Activated T-helper 1 cell treated with anti-CD3 and anti-CD28 coated beads, Interleukin-12 subunit alpha, Interleukin-12 subunit beta, Interleukin-2, Interleukin-4 antibody, amounts not matched to agents 30 ng/mL and 10 ng/mL and 1 ng/mL, durations not matched to agents 14 hours and 24 hours and 36 hours (primary cell): ENCODE measurements at places on chromosomes 5 and 9. TPM values are rescaled to one million over a fixed set of nuclear protein-coding genes. Genes with fewer than 3 reads are reported as not detected.

GRCh38 chr5:10448754-10449360 is 7.2 kb downstream of the ROPN1L start:
- H3K27me3 ChIP-seq, result no peaks in the 10 kb centered on the region
- no peak overlapping the region for H3K4me3 ChIP-seq
- H3K27ac ChIP-seq, result no peak overlapping the region
- DNase-seq, result no peak
- peaks cover 8% of the 10 kb centered on the region for H3K36me3 ChIP-seq
- peaks cover 23% of the 10 kb centered on the region for H3K4me1 ChIP-seq

The CDX1 gene
- not detected in 2 replicates for total RNA-seq

DNA sequence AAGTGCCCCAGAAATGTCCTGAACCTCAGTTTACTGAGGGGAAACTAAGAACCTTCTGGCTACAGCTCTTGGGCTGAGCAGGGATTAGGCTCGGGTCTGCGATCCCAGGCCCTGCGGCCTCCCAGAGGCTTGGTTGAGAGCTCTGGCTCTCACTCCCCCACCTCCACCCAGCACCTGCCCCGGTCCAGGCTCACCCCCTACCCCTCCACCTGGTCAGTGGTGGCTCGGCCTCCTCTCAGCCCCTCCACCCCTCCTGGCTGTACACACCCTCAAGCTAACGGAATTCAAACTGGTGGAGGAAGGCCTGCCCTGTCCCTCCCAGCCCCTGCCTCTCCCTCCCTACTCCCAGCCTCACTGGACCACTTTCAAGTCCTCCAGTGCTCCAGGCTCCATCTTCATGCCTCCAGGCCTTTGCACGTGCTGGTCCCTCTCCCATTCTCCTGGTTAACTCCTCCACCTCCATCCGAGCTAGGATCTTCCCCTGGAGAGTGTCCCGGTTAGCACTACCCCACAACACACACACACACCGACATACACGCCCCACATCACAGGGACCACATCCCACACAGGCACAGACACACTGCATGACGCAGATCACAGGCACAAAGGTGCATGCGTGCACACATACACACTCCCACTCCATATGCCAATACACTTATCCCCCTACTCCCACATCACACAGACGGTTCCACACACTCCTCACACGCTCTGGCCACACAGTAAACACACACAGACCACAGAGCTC is 130.9 kb downstream of the C9orf50 start:
- peak; percentile 48 for DNase-seq
- peaks cover 53% of the 10 kb centered on the region for H3K4me1 ChIP-seq
- peaks cover 33% of the 10 kb centered on the region for H3K36me3 ChIP-seq
- H3K27me3 ChIP-seq, result peaks cover 3% of the 10 kb centered on the region
- peak overlapping the region; percentile 97 for H3K4me3 ChIP-seq

The PCDHGB6 gene
- 0.12 and 0.18 TPM in 2 replicates for total RNA-seq

DNA sequence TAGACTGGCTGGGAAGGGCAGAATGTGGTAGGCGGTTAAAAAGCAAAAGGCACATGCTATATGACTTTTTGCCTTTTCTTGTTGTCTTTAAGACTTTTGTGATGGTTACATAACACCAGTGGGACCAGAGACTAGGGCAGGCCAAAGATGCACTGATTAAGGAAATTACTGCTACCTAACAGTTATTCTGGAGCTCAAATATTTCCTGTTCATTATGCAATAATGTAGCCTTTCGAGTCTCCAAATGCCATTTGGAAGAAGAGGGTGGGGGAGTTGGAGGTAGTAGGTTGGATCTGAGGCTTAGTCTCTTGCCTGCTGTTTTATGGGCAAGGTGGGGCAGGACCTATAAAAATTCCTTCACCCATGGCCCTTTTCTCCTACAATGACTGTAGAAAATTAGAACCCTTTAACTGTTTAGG is 51.7 kb downstream of the SH3GL2 start:
- no peaks in the 10 kb centered on the region for H3K4me1 ChIP-seq
- H3K27me3 ChIP-seq, result no peaks in the 10 kb centered on the region
- H3K4me3 ChIP-seq, result no peak overlapping the region
- no peaks in the 10 kb centered on the region for H3K36me3 ChIP-seq
- H3K27ac ChIP-seq, result no peak overlapping the region
- DNase-seq, result no peak

GRCh38 chr9:5789489-5789888 is 43.4 kb downstream of the ERMP1 start:
- H3K27me3 ChIP-seq, result no peaks in the 10 kb centered on the region
- no peak for DNase-seq
- H3K27ac ChIP-seq, result peak overlapping the region; percentile 22
- H3K4me1 ChIP-seq, result peaks cover 71% of the 10 kb centered on the region
- H3K36me3 ChIP-seq, result peaks cover 83% of the 10 kb centered on the region

The DMRT1 gene
- total RNA-seq, result not detected in 2 replicates

DNA sequence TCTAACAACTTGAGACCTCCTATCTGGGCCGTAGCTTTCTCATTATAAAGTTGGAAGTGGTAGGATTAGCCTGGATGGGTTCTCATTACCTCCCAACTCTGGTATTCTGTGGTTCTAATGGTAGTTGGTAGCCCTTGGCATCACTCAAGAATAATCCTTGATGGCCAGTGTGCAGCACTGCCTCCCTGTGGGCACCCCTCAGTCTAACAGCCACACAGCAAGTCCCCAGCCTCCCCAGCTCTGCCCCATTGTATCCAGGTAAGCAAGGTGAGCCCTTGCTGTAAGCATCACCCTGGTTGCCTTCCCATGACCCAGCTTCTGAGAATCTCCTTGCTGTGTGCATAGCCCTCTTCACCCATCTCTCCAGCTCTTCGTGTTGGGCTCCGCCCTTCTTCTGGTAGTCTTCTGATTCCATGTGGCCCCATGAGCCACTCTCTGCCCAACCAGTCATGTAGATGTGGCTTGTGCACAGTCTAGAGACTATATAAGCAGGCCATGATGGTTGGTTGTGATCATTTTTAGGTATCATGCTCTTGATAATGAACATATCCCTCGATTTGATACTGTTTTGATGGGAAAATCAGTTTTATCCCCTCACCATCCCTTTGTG is 57.6 kb upstream of the GRHPR start:
- no peaks in the 10 kb centered on the region for H3K27me3 ChIP-seq
- DNase-seq, result no peak
- no peaks in the 10 kb centered on the region for H3K36me3 ChIP-seq

The KIF12 gene
- total RNA-seq, result not detected in 2 replicates

The SPAAR gene
- not detected in 2 replicates for total RNA-seq

The ANKRD34B gene
- not detected in 2 replicates for total RNA-seq

The GARNL3 gene
- 1.5 and 2.0 TPM in 2 replicates for total RNA-seq

- H3K36me3 ChIP-seq, result no peaks in the 10 kb centered on the region
- H3K27me3 ChIP-seq, result peaks cover 2% of the 10 kb centered on the region
- no peak overlapping the region for H3K27ac ChIP-seq
- H3K4me1 ChIP-seq, result no peaks in the 10 kb centered on the region
- no peak overlapping the region for H3K4me3 ChIP-seq
These were observed 14.1 kb upstream of the NUP214 start for GRCh38 chr9:131111186-131111853.

DNA sequence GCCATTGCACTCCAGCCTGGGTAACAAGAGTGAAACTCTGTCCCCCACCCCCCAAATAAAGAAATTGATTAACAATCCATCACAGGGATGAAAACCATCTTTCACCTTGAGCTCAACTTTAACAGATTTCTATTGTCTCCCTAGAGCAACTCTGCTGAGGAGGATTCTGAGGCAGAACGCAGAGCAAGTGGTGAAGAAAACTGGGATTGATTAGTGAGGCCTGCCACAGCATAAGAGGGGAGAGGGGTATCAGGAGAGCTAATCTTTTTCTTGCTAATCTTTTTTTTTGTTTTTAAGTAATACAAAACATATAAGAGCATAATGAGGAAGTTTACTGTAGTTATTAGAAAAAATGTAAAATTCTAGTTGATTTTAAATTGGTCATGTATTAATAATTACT is 8.9 kb downstream of the TXNDC8 start:
- no peaks in the 10 kb centered on the region for H3K36me3 ChIP-seq
- no peak overlapping the region for H3K27ac ChIP-seq
- no peaks in the 10 kb centered on the region for H3K4me1 ChIP-seq
- DNase-seq, result no peak
- H3K27me3 ChIP-seq, result no peaks in the 10 kb centered on the region

The SYK gene
- 0.07 and 0.18 TPM in 2 replicates for total RNA-seq

The PAEP gene
- not detected in 2 replicates for total RNA-seq

DNA sequence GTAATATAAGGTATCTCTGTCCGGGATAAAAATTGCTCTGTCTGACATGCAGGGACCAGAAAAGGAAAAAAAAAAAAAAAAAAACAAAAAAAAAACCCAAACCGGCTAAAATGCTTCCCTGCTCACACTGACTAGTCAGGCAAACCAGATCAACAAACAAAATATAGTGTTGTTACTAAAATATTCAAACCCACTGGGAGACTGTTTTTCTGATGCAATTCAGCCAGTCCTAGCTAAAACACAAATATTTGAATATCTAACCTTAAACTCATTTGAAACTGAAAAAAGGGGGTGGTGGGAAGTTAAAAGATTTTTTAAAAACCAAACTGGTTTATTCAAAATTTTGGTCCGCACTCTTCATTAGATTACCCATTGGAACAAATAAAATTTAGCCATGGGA is 61.0 kb downstream of the APBA1 start:
- no peak overlapping the region for H3K4me3 ChIP-seq
- H3K4me1 ChIP-seq, result no peaks in the 10 kb centered on the region
- no peaks in the 10 kb centered on the region for H3K36me3 ChIP-seq
- H3K27me3 ChIP-seq, result peaks cover 2% of the 10 kb centered on the region
- no peak overlapping the region for H3K27ac ChIP-seq

DNA sequence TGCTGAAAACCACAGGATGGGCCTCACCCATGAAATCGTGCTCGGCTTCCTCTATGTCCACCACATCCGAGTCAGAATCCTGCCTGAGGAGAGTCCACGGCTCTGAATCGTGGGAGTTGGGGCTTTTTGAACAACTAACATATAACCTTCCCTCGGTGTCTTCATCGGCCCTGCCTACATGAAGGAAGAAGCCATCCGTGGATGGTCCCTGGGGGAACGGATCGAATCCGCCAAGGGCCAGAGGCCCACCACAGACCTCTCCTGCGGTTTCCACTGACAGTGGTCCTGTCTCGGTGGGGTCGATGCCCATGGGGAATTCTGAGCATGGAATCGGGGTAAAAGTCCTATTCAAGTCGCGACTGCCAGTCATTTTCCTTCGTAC is 85.0 kb downstream of the CAMSAP1 start:
- DNase-seq, result no peak
- H3K4me1 ChIP-seq, result no peaks in the 10 kb centered on the region
- peaks cover 7% of the 10 kb centered on the region for H3K36me3 ChIP-seq

The ACSL6 gene
- total RNA-seq, result 48.1 and 50.6 TPM in 2 replicates

The SLC34A3 gene
- total RNA-seq, result not detected in 2 replicates

- H3K27ac ChIP-seq, result no peak overlapping the region
- no peak for DNase-seq
- no peak overlapping the region for H3K4me3 ChIP-seq
- no peaks in the 10 kb centered on the region for H3K4me1 ChIP-seq
These were observed 633.5 kb downstream of the DTWD2 start for GRCh38 chr5:118354797-118355196.

The RORB gene
- total RNA-seq, result 0.05 TPM in 1 of 2 replicates, not detected in the other

- no peaks in the 10 kb centered on the region for H3K4me1 ChIP-seq
- no peak overlapping the region for H3K4me3 ChIP-seq
- DNase-seq, result no peak
These were observed 48.9 kb downstream of the PAX5 start for GRCh38 chr9:36985061-36985768.

DNA sequence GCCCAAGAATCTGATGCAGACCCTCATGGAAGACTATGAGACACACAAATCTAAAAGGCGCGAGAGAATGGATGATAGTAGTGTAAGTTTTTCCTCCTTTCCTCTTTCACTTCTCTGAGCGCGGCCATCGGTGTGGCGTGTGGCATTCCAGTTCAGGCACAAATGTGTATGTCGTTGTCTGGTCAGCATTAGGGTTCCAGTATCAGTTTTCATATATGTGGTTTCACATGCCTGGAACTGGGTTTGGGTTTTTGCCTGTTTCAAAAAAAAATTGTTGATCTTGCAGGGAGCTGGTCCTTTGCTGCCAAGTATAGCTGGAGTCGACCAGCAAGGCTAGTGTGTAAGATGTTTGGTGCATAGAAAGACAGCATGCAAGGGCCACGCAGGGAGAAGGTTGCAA is 51.5 kb downstream of the C9orf152 start:
- DNase-seq, result no peak
- H3K27me3 ChIP-seq, result no peaks in the 10 kb centered on the region
- H3K27ac ChIP-seq, result peak overlapping the region; percentile 77
- H3K4me1 ChIP-seq, result peaks cover 100% of the 10 kb centered on the region
- H3K4me3 ChIP-seq, result peak overlapping the region; percentile 64
- peaks cover 42% of the 10 kb centered on the region for H3K36me3 ChIP-seq

The BARHL1 gene
- total RNA-seq, result not detected in 2 replicates

GRCh38 chr5:137761566-137761965 is 7.4 kb upstream of the HNRNPA0 start:
- peaks cover 15% of the 10 kb centered on the region for H3K27me3 ChIP-seq
- H3K36me3 ChIP-seq, result peaks cover under 1% of the 10 kb centered on the region
- no peak overlapping the region for H3K4me3 ChIP-seq
- H3K4me1 ChIP-seq, result no peaks in the 10 kb centered on the region
- H3K27ac ChIP-seq, result no peak overlapping the region
- no peak for DNase-seq

DNA sequence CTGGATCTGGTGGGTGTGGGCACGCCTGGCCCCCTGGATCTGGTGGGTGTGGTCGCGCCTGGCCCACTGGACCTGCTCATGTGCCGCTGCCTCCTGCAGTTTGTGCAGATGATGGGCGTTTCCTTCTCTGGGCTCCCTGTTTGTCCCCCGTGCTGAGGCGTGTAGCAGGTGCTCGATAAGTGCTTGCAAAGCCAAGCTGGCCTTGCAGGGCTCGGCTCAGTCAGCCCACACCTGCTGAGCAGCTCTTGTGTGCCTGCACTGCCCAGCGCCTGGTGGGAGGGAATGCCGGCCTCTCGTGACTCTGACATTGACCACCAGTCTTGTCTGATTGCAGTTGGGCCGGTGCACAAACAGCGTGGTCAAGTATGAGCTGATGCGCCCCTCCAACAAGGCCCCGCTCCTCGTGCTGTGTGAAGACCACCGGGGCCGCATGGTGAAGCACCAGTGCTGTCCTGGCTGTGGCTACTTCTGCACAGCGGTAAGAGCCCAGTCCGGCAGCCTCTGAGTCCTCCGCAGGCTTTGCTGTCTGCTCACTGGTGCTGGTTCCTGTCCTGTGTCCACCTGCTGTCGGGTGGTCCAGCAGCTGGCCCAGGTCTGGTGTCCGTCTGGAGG is 102.7 kb upstream of the CACNA1B start:
- DNase-seq, result no peak
- no peak overlapping the region for H3K27ac ChIP-seq
- no peak overlapping the region for H3K4me3 ChIP-seq
- H3K36me3 ChIP-seq, result peaks cover 32% of the 10 kb centered on the region
- no peaks in the 10 kb centered on the region for H3K4me1 ChIP-seq
- H3K27me3 ChIP-seq, result no peaks in the 10 kb centered on the region
